ENCODE measurements at places on chromosomes 11 and 22. TPM values are rescaled to one million over a fixed set of nuclear protein-coding genes. Genes with fewer than 3 reads are reported as not detected.
A peak's percentile ranks its signal among the peaks of the same experiment; 100 is the strongest.

DNA sequence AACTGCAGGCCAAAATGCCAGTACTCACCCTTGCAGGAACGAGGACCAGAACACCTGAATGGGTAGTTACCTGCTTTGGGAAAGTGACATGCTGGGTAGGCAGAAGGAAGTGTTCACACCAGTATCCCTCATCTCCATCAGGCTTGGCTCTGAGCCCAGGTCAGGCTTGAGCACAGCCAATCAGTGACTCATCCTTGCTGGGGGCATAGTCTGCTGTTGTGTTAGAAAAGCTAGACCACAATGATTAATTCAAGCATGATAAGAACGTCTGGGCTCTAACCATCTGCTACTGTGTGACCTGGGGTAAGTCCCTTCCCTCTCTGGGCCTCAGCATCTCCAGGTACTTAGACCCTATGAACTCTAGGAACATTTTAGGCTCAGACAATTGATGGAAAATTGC, 450.4 kb downstream of the MIAT start:
- peak; percentile 78 for DNase-seq

- DNase-seq = peak; percentile 18
These were observed 810.0 kb downstream of the BRD1 start for GRCh38 chr22:49017482-49018329.

- DNase-seq = no peak
These were observed 220.7 kb downstream of the SWAP70 start for GRCh38 chr11:9884601-9885000.

- no peak for DNase-seq
These were observed 34.6 kb downstream of the LGR4 start for GRCh38 chr11:27437829-27438594.

DNA sequence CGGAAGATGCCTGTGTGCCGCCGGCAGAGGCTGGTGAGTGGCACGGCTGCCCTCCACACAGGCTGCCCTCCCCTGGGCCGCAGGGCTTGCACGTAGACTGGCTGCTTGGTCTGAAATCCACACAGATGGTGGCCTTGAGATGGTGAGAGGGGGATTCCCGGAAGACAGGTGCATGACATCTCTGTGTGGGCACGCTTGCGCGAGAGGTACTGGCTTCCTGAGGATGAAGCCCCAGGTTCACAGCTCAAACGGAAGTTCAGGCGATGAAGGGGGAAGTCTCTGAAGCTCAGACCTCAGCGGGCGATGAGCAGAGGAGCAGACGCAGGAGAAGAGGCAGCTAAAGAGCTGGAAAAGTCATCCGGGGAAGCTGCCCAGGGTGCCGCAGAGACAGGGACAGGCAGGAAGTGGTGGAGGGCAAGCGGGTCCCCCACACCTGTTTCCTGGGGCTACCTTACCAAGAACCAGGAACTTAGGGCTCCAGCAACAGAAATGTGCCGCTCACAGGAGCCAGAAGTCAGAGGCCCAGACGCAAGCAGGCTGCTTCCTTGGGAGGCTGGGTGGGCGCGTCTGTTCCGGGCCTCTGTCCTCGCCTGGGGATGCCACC, 7.2 kb downstream of the CRELD2 start:
- DNase-seq = no peak

- no peak for DNase-seq
These were observed 21.6 kb downstream of the SVIP start for GRCh38 chr11:22807855-22808570.

The CARD10 gene
- 14.9 TPM for total RNA-seq

DNA sequence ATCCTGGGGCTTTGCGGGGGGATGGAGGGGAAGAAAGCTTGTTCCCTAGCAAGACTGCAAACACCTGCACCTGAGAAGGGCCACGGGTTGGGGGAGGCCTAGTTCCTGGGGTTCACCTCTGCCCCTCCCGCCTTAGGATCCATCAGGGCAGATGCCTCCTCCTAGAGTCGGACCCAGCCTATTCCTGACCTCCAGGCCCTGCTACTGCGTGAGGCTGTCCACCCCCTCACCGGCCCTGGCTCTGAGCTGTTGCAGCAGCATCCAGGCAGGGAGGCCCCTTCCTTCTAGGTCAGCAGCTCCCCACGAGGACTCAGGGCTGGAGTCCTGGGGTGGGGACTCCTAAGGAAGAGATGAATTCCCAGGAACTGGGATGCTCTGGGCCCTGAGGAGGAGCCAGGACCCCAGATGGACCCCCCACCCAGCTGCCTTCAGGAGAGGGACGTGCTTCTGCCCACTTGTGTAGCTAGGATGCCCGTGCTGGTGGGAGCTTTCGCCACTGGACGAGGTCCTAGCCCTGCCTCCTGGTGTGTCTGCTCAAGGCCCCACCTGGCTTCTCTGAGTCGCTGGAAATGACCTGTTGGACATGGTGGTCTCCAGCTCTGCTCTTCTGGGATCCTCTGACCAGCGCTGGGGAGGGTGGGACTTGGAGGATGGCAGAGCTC, 10.3 kb downstream of the MRGPRF start:
- DNase-seq = peak; percentile 41

DNA sequence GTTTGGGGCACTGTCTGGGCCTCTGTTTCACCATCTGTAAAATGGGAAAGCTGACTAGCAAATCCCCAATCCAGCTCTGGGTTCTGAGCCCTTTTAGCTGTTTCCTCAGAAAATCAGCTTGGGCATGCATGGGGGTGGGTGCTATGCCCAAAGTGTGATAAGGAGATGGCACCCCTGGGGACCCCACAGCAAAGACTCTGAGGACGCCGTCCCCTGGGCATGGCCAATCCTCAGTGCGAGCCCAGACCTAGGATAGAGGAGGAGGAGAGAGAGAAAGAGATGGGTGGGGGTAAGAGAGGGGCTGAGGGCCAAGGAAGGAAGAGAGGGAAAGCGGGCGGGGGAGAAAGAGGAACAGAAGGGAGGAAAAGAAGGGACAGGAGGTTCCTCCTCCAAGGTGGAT, 31.8 kb downstream of the TPBGL start:
- DNase-seq = no peak

The BIK gene
- total RNA-seq = 2.5 TPM

DNA sequence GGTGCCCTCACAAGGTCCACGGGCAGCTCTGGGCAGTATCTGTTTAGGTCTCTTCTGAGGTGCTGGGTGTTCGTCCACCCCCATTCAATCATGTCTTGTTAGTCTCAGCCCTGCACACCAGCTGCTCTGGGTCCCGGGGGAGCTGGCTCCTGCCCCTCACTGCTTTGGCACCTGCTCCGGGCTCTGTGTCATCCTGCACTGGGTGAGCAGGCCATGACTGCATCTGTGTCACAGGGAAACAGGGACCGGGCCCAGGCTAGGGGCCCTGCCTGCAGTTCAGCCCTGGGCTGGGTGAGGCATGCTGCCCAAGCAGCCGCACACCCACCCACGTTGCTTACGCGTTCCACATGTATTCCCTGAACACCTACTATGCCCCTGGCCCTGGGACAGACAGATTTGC, 43.9 kb downstream of the ELFN2 start:
- DNase-seq = no peak

GRCh38 chr11:117691516-117691915, 105.5 kb downstream of the DSCAML1 start:
- DNase-seq = no peak

DNA sequence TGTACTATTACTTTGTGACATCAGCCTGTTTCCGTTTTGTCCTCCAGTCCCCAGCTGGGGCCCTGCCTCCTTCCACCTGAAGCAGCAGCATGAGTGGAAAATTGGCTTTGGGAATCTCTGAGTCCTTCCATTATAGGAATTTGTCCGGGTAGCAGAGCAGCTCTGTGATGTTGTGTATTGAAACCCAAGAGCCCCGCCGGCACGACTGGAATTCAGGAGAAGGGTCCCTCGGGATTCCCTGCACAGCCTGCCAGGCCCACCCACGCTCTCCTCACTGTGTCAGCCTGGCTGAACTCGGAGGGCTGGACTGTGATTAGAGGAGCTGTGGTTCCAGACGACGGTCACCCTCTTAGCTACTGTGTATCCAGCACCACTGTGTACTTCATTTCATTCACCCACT, 18.8 kb upstream of the TSPAN18 start:
- no peak for DNase-seq

The RAB36 gene
- 21.5 TPM for total RNA-seq

The SPTBN2 gene
- total RNA-seq = 33.7 TPM

The FUT4 gene
- 6.6 TPM for total RNA-seq

The OPCML gene
- total RNA-seq = 0.10 TPM

The IL17REL gene
- total RNA-seq = not detected

DNA sequence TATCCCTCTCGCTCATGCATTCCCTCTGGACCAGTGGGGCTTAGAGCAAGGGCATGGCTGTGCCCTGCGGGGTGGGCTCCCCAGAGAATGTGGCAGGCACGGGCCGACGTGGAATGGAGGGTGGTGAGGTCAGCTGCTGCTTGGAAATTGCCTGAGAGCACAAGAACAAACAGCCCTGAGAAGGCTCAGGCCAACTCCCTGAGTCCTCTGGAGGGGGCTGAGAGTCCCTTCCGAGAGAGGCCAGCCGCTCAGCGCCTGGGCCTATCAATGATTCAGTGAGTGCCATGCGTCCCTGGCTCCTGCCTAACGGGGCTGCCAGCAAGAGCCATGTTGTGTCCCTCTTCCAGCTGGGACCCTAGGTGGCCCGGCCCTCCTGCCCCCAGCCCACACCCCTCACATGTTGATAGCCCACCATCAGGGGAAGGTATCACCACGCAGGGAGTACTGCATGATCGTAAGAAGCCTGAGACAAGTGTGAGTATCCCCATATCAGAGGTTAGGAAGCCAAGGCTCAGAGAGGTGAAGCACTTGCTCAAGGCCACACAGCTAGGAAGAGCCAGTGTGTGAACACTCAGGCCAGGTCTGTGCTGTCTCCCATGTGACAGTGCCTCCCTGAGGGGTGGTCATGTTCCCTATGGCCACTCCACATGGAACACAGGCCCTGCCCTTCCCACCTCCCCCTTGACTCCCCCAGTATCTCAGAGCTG, 55.8 kb downstream of the NECTIN1 start:
- DNase-seq = no peak

DNA sequence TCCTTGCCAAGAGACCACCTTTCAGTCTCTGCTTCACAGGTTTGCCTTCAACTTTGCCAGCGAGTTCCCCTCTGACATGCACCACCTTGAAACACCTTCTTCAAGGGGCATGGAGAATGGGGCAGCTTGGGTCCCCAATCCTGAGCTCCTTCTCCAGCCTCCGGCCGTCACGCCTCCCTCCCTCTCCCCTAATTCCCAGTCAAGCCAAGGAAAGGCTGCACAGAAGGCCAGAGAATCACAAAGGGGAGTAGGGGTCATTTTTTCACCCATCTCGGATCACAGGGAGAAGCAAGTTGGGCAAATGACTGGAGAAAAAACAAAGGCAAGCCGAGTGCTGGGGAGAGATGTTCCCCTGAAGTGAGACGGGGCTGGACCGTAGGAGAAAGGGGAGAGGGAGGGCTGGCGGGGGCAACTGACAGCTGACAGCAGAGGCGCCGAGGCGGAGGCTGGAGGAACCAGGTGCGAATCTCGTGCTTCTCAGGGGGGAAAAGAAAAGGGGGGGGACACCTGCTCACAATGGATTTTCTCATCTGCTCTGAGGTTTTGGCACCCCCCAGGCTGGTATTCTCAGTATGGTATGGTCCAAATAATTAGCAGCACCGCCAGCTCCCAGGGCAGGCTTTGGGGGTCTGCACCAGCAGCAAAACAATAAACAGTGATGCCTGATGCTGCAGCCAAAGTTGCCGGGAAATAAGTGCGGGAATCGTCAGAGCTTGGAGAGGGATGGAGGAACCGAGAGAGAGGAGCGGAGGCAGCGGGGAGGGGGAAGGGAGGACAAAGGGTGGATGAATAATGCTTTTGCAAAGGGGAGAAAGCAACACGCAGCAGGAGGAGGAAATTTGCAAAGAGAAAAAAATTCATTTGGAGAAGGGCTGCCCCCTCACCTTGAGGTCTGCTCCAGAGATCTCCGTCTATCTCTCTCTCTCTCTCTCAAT, 644 bp downstream of the YPEL4 start:
- no peak for DNase-seq

DNA sequence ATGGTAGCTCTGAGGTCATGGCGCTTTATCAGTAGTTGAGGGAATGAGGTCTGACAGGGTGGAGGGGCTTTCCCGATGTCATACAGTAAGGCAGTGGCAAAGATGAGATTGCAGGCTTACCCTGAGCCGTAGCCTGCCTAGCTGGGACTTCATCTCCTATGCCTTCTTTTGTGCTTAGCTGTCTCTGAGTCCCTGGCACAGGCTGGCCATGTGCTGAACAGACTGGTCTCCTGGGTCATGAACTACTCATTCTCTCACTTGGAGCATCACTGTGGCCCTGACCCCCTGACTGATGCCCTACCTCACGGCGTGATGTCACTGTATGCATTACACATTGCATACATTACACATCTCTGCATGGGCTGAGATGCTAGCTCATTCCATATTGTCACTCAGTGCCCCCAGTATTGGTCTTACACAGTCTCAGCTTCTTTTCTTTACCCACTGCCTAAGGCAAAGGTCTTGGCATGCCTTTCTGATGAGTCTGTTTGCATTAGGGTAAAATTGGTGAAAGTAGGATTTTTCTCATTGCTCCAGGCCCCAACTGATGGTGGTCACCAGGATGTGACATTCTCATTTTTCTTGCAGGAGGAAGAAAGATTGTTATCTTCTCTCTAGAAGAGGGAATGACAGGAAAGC, 389.4 kb upstream of the CADM1 start:
- no peak for DNase-seq

GRCh38 chr11:109422870-109423465, 978 bp downstream of the C11orf87 start:
- no peak for DNase-seq

The OR52I1 gene
- not detected for total RNA-seq

DNA sequence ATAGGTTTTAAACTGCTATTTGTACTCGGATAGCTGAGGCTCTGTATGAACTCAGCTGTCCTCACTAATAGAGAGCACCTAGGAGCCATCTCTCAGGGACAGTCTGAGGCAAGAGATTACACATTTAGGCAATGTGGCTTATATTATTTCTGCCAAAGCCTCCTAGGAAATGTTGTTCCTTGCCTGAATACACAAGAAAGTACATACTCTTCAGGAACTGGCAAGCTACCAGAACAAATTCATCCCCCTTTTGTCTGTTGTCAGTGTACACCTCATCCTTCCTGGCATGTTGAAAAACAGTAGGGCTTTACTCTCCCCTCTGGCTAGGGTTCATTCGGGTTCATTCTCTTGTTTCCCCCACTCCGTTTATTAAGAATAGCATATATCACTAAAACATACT, 615.9 kb upstream of the FAT3 start:
- no peak for DNase-seq

- DNase-seq = no peak
These were observed 57.4 kb upstream of the NUP160 start for GRCh38 chr11:47905358-47906059.

- DNase-seq = no peak
These were observed 48.4 kb downstream of the CSTPP1 start for GRCh38 chr11:46984987-46985386.

GRCh38 chr11:7208391-7208790, 43.3 kb upstream of the SYT9 start:
- DNase-seq = no peak

DNA sequence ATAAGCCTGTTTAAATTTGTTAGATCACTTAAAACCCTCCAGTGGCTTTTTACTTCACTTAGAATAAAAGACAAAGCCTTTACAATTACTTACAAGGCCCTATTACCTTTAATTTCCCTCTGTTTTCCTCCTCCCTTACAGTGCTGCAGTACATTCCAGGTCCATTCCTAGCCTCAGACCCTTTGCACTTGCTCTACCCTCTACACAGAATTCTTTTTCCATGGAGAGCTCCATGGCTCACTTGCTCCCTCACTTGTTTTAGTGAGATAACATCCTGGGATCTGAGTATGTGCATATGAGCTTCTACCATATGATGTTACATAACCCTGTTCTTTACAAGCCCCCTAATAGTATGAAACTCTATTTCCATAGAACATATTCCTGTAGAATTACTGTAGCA, 24.4 kb downstream of the ZNF214 start:
- DNase-seq = no peak

The OR2D2 gene
- total RNA-seq = 1.0 TPM

- peak; percentile 78 for DNase-seq
These were observed at the start of gene RNF214 for GRCh38 chr11:117232092-117232878. Gene RNF214, plus strand, starts transcription at chr11:117232671. Its CDS starts 1,602 bp downstream, at chr11:117234273.
